ENCODE measurements at places on chromosomes 6 and 20. TPM values are rescaled to one million over a fixed set of nuclear protein-coding genes. Genes with fewer than 3 reads are reported as not detected.

Gene TTK
- polyA plus RNA-seq, result 3.5 TPM

Gene ERVFRD-1
- 0.60 TPM for polyA plus RNA-seq

Gene RPS18
- 5,490 TPM for polyA plus RNA-seq

Gene LY6G6F
- not detected for polyA plus RNA-seq

Gene OR12D3
- polyA plus RNA-seq, result not detected

Gene CDK19
- polyA plus RNA-seq, result 10.1 TPM

- no peaks in the 10 kb centered on the region for H3K36me3 ChIP-seq
- no peak overlapping the region for H3K27ac ChIP-seq
- H3K27me3 ChIP-seq, result no peaks in the 10 kb centered on the region
- DNase-seq, result no peak
- H3K4me3 ChIP-seq, result no peak overlapping the region
Observed at GRCh38 chr6:43825187-43826115, 55.4 kb downstream of the VEGFA start.

DNA sequence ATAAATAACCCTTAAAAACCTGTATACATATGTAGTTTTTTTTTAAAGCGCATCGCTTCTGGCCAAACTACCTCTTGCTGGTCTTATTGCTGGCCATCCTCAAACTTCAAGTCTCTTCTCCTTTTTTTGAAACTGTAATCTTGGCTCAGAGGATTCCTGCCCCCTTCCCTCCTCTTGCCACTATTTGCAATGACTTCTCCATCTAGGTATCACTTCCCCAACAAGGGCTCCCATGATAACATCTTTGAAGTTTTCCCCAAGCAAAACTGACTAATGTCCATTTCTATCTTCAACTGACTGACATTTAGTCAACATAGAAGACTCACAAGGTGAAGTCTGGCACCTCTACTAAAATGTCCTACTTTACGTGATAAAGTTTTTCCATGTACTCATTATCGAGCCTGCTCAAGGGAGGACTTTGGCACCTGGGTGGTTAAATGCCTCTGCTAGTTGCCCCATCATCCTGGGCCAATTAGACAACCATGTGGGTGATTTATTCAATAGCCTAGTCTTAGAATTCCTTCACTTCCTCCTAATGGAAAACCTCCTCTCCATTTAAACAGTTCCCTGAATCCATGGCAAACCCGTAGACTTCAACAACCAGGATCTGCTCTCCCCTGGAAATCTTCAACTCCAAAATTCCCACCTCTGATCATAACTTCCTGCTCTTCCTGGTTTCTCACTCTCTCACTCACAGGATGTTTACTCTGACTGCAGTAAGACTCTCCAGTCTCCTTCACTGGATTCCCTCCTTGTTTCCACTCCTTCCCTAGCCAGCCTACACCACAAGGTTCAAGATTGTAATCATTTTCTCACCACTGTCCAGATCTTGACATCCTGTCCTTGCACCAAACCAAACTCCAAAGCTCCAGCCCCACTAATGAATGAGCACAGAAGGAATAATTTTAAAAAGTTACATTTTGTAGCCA is 9.4 kb upstream of the PLAGL1 start:
- H3K4me1 ChIP-seq, result no peaks in the 10 kb centered on the region
- no peak overlapping the region for H3K27ac ChIP-seq
- no peaks in the 10 kb centered on the region for H3K27me3 ChIP-seq
- H3K36me3 ChIP-seq, result no peaks in the 10 kb centered on the region

DNA sequence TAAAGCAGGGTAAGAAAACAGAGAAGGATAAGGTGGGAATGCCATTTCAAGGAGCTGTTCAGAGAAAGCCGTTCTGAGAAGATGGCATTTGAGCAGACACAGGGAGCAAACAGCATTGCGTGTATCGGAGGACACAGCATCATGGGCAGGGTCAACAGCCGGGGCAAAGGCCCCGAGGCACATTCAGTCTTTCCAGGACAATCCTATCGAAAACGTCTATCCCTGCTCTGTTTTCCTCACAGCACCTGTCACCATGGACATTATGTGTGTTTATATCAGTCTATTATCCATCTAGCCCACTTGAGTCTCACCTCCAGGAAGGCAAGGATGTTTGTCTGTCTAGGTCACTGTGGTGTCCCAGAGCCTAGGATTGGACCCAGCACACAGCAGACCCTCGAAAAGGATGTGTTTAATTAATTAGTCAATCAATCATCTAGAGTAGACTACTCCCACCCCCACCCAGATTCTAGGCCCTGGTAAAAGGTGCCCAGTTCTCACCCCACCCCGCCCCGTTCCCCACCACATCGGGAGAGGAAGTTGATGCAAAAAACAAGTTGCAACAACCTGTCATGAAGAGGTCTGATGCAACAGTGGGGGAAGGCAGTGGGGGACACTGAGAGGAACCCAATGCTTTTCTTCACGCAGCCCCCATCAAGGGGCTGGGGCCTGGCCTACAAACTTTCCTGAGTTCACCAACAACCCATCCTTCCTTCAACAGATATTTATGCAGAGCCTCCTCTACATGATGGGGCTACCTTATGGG is 66.6 kb downstream of the PREX1 start:
- H3K27me3 ChIP-seq, result no peaks in the 10 kb centered on the region
- no peak overlapping the region for H3K4me3 ChIP-seq
- no peaks in the 10 kb centered on the region for H3K36me3 ChIP-seq
- no peak overlapping the region for H3K27ac ChIP-seq
- no peak for DNase-seq
- no peaks in the 10 kb centered on the region for H3K4me1 ChIP-seq

DNA sequence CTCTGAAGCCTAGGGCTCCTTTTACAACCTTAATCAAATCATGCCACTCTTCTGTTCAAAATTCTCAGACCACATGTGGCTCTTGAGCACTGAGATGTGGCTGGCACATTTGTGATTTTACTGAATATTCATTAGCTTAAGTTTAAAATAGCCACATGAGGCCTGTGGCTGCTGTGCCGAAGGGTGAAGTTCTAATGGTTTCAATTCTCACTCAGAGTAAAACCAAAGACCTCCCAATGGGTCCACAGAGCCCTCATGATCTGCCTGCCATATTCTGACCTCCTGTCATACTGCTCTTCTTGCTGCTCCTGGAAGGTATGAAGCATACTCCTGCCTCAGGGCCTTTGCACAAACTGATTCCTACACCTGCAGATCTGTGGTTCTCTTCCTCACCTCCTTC is 7.8 kb upstream of the CST3 start:
- peaks cover 21% of the 10 kb centered on the region for H3K4me1 ChIP-seq
- no peaks in the 10 kb centered on the region for H3K36me3 ChIP-seq
- no peak overlapping the region for H3K4me3 ChIP-seq
- no peak for DNase-seq
- no peak overlapping the region for H3K27ac ChIP-seq

DNA sequence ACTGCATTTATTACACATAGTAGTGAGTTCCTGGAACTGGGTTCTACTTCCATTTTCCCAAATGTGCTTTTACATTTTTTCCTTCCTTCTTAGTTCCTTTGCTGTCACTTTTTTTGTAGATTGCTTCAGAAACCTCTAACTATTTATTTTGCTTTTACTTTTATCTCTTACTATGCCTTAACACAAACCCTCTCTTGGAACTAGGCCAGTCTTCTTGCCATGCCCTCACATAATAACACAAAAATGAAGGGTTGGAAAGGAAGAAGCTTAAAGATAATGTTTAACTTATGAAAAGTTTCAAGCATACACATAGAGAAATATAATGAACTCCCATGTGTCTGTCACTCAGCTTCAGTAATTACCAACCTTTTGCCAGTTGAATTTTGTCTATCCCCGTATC is 27.1 kb downstream of the TOP1 start:
- H3K27me3 ChIP-seq, result no peaks in the 10 kb centered on the region
- H3K4me3 ChIP-seq, result no peak overlapping the region
- no peak for DNase-seq
- H3K36me3 ChIP-seq, result no peaks in the 10 kb centered on the region
- H3K27ac ChIP-seq, result no peak overlapping the region
- H3K4me1 ChIP-seq, result peaks cover 89% of the 10 kb centered on the region

GRCh38 chr6:16671302-16672289 is 89.7 kb downstream of the ATXN1 start:
- H3K36me3 ChIP-seq, result no peaks in the 10 kb centered on the region
- H3K4me1 ChIP-seq, result peaks cover 83% of the 10 kb centered on the region
- peak overlapping the region; percentile 37 for H3K27ac ChIP-seq
- H3K4me3 ChIP-seq, result no peak overlapping the region
- no peaks in the 10 kb centered on the region for H3K27me3 ChIP-seq

GRCh38 chr6:143236151-143236798 is 175.6 kb downstream of the AIG1 start:
- H3K36me3 ChIP-seq, result no peaks in the 10 kb centered on the region
- no peaks in the 10 kb centered on the region for H3K4me1 ChIP-seq
- H3K27ac ChIP-seq, result no peak overlapping the region

DNA sequence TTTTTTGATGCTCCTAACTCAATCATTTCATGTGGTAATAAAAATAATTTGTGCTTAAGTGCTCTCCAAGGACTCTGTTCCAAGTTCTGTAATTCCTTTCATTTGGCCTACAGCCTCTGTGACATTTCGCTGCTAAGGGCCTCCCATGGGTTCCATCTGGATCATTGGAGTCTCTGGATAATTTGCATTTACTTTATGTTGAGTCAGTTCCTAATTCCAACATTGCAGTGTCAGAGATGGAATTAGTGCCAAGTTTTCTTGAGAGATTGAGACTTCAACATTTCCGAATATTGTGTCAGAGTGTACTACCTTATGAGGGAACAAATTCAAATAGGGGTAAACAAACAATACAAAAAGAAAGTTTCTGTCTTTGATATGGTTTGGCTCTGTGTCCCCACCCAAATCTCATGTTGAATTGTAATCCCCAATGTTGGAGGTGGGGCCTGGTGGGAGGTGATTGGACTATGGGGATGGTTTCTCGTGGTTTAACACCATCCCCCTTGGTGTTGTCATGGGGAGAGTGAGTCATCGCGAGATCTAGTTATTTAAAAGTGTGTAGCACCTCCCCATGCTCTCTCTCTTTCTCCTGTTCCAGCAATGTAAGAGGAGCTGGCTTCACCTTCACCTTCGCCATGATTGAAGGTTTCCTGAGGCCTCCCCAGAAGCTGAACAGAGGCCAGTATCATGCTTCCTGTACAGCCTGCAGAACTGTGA is 244.1 kb upstream of the TBX18 start:
- no peaks in the 10 kb centered on the region for H3K36me3 ChIP-seq
- H3K4me3 ChIP-seq, result no peak overlapping the region
- H3K27ac ChIP-seq, result no peak overlapping the region
- H3K27me3 ChIP-seq, result no peaks in the 10 kb centered on the region
- no peak for DNase-seq

DNA sequence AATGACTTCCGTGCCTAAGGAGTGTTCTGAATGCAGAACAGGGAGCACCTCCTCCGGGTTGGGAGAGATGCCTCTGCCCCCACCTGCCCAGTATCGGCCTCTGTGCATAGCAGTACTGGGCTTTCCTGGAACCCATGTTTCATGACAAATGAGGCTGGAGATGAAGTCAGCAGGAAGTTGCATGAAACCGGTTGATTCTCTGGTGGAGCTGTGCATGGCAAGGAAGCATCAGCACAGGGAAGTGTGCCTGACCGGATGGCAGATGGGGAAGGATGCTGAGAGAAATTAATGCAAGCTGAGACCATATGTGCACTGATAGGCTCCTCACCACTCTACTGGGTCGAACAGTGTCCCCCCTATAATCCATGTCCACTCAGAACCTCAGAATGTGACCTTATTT is 155.5 kb downstream of the CDH26 start:
- no peaks in the 10 kb centered on the region for H3K36me3 ChIP-seq
- H3K27ac ChIP-seq, result no peak overlapping the region
- H3K4me1 ChIP-seq, result no peaks in the 10 kb centered on the region
- no peak for DNase-seq

DNA sequence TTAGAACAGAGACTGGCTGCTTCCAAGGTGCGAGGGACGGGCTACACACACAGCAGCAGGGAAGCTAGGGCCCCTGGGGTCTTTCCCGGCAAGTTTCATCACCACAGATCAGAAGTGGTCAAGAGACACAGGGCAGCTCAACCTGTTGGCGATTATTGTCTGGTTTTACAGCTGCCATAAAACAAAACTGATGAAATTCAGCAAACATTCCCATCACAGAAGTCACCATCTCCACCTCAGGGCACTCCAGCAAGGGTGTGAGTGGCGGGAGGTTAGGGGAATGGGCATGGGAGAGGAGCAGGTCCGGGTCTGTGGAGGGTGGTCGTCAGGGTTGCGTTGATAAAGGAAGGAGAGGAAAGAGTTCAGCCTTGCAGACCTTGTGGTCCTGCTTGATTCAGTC is 91.0 kb downstream of the PXDC1 start:
- no peak for DNase-seq
- no peaks in the 10 kb centered on the region for H3K36me3 ChIP-seq
- H3K27ac ChIP-seq, result no peak overlapping the region
- no peaks in the 10 kb centered on the region for H3K4me1 ChIP-seq
- no peaks in the 10 kb centered on the region for H3K27me3 ChIP-seq

GRCh38 chr6:97586344-97586743 is 303.3 kb upstream of the MMS22L start:
- no peak overlapping the region for H3K4me3 ChIP-seq
- no peak overlapping the region for H3K27ac ChIP-seq
- no peaks in the 10 kb centered on the region for H3K4me1 ChIP-seq
- no peak for DNase-seq

DNA sequence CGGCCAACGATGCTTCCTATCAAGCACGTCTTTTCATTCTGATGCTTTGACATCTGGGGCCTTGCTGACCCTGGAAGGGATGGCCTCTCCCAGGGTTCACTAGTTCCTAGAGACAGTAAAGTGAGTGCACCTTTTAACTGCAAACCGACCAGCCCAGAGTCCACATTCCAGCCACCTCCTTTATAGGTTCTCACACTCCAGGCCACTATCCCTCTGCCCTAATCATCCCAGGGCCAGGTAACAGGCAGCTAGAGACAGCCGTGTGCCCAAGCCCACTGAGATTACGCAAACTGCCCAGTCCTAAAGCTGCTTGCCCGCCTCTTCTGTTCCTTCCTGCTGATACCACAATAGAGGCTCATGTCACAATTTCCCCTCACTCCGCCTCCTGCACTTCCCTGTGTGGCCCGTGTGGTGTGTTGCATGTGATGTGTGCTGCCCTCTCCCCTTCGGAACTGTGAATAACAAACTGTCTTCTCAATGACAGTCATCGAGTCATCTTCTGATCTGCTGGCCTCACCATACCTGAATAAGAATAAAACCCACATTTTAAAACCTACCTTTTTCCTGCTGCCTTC is 123.7 kb upstream of the EXOC2 start:
- H3K36me3 ChIP-seq, result no peaks in the 10 kb centered on the region
- H3K27ac ChIP-seq, result peak overlapping the region; percentile 17
- H3K4me3 ChIP-seq, result no peak overlapping the region
- no peaks in the 10 kb centered on the region for H3K4me1 ChIP-seq
- H3K27me3 ChIP-seq, result no peaks in the 10 kb centered on the region
- DNase-seq, result no peak

- peaks cover 13% of the 10 kb centered on the region for H3K4me1 ChIP-seq
- no peaks in the 10 kb centered on the region for H3K36me3 ChIP-seq
- H3K4me3 ChIP-seq, result no peak overlapping the region
- H3K27ac ChIP-seq, result no peak overlapping the region
- no peaks in the 10 kb centered on the region for H3K27me3 ChIP-seq
- DNase-seq, result no peak
Observed at GRCh38 chr6:87174078-87174579, 18.8 kb downstream of the ZNF292 start.
